ENCODE measurements at places on chromosomes 7 and 10. TPM values are rescaled to one million over a fixed set of nuclear protein-coding genes. Genes with fewer than 3 reads are reported as not detected.

DNA sequence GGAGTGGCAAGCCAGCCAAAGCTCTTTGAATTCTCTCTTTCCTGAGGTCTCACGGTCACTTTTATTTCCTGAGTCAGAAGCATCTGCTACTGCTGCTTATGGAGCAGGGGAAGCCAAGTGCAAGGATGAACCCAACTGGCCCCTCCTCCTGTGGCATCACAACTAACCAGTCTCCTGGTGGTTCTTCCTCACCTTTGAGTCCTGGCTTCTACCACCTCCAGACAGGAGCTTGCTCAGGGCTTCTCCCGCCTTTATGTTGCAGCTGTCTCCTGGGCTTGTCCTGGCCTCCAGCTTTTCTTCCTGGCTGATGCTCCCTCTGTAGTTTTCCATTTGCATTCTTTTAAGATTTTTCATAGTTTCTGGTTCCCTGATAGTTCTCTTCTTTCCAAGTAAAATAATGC is 349.7 kb upstream of the NRP1 start:
- DNase-seq: no peak

DNA sequence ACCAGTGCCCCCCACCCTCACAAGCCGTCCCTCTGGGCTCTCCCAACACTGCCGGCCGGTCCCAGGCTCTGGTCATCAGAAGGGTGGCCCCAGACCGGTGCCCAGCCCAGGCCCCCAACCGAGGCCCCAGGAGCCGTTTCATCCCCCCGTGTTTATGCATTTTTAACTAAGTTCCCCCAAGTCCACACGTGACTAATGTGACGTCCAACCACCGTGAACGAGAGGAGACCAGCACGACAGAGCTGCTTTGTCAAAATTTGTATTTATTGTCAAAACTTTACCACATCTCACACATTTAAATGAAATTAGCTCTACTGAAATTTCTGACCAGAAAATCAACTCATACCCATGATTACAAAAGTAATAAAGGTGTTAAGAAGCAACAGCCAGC is 8.6 kb downstream of the VENTX start:
- no peak for DNase-seq

GRCh38 chr7:27213433-27214238 is 13.7 kb upstream of the HOXA13 start:
- DNase-seq: peak; percentile 18

GRCh38 chr10:79379512-79380124 is 32.3 kb downstream of the PPIF start:
- no peak for DNase-seq

DNA sequence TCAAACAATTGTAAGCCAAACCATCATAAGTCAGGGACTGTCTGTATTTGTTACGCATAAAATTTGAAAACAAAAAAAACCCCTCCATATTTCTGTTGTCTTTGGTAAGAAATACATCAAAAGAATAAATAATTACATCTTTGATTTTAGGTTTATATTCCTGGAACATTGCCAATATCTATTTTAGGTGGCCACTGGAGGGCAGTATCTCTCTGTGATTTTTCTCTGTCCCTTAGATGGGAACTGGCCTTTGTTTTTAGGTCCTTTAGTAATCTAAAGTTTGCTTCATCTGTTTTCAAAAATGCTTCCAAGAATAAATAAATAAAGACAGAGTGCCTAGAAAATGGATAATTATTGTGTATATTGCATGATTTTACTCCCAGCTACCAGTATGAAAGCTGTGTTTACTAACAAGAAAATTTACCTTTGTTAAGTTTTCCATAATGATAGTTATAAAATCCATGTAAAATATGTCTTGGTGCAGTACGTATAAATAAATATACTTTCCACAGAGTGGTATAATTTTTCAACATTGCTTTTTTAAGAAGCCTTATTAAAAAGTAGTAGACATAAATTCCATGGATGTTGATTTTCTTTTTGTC is 64.2 kb downstream of the PHYHIPL start:
- no peak for DNase-seq

DNA sequence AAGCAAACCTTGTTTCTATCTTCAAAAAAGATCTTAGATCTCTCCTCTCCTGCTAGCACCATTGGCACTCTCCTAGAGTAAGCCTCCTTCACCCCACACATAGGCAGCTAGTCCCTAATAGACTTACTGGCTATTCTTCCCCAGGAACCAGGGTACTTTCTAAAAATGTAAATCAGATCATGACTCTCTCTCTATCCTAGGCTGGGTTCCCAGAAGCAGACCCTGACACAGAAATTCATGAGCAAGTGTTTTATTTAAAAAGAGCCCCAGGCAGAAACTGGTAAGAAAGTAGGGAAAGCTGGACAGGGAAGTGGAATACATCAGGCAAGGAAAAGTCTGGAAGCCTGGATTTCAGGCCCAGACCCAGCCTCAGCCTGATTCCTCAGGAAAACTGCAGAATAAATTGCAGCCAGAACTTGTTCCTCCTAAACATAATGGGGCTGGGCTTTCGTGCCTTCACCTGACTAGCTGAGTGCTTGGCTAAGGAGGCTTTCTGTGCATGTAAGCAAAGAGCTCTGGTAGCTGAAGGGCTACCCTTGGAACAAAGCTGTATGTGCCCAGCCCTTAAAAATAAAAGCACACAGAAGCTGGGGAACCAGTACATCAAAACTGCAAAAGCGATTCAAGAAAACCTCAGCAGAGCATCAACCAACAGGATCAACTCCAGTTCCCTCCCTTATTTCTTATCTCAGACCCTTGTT is 18.8 kb upstream of the SORBS1 start:
- DNase-seq: no peak

DNA sequence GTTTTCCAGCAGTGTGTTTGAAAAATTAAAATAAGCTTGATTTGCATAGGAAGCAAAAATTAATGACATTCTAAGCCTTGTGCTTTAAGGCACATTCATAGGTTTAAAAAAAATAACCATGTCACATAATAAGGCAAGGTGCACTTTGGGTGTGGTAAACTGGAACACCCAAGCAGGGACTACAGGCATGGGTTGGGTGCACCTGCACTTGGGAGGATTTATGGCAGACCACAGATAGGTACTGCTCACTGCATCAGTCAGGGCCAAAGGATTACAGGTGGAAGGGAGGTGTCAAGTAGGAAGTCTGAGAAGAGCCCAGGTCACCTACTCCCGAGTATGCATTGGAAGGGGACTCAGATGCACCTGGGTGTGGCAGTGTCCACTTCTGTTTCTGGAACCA is 753.7 kb downstream of the SUGCT start:
- DNase-seq: no peak

- no peak for DNase-seq
Observed at GRCh38 chr7:29248713-29249382, 54.3 kb downstream of the CHN2 start.

- no peak for DNase-seq
Observed at GRCh38 chr10:112849546-112849945, 100.5 kb upstream of the TCF7L2 start.

DNA sequence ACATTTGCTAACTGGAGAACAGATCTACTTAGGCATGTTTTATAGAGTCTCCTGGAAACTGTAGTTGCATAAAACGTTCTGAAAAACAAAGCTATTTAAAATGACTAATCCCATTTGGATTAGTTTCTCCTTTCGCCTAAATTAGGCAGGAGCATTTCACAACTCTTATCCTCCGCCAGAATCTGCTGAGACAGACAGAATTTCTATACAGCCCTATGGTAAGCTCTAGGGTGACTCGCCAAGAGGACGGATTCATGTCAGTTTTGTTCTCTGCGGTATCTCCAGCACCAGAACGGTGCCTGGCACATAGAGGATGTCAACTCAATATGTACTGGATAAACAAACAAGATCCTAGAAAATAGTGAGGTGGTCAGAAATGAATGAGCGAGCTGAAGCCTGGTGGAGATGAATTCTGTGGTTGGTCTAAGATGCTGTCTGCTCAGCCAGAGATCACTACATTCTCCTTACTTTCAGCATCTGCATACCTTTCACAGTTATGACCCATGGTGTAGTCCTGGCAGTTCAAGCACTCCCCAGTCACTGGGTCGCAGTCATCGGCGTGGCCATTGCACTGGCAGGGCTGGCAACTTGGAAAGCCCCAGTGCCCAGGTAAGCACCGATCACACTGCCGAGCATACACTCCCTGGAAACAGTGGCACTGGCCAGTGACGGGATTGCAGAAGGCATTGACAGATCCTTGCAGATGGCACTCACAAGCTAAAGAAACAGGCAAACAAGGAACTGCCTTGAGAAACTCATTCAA is 44.0 kb downstream of the LAMB1 start:
- DNase-seq: no peak

GRCh38 chr10:125606414-125607010 is 76.5 kb downstream of the TEX36 start:
- peak; percentile 10 for DNase-seq

- DNase-seq: peak; percentile 65
Observed at GRCh38 chr10:23111517-23112286, 16.3 kb downstream of the MSRB2 start.

DNA sequence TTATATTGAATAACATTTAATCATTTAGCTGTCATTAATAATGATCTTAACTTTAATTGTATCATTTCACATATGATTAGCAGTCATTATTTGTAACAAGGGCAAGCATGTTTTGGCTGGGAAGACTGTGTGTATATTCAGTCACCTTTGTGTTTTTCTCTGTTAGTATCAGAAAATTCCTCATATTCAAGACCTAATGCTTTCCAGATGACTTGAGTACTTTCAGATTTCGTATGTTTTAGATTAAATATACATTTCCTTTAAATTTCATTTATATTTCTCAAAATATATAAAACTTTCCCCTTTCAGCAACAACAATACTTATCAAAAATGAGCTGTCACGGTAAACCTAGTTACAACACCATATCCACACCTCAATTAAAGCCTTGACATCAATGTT is 6.3 kb upstream of the CACNA2D1 start:
- no peak for DNase-seq

- no peak for DNase-seq
Observed at GRCh38 chr7:158479021-158479663, 108.5 kb downstream of the PTPRN2 start.

- DNase-seq: peak; percentile 60
Observed at GRCh38 chr7:50507898-50508470, 57.2 kb downstream of the DDC start.

GRCh38 chr7:47568547-47568946 is 13.4 kb downstream of the TNS3 start:
- no peak for DNase-seq

DNA sequence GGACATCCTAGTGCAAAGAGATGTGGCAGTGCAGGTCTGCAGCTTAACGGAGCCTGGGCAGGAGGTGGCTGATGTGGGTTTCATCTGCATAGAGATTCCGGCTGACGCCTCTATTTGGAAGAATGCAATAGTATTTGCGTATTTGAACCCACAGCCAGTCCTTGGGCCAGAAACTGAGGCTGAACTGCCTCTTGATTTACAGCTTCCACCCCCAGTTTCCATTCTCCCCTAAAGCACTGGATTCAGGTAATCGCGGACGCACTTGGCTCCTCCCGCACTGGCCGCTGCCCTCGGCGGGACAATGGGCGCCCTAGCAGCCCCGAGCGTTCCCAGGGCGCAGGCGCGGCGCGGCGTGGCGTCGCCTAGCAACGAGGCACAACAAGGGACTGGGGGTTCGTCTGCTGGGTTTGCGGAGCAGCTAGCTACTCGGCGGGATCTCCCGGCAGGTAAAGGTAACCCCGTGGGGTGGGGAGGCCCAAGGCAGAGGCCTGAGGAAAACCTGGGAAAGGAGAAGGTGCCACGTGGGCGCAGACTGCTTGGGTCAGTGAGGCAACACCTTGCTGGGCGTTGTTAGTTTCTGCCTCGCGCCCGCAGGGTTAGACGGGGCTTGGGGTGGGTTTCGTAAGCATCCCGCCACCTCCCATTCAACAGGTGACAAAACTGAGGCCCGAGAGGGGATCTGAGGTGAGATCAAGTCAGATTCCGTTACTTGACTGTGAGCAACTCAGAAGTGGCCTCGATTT is at the start of gene ARMC3:
Gene ARMC3 (plus strand): TSS at position 393 of the 743 bp plus-strand sequence. CDS start 3,944 bp downstream, outside the sequence.
- peak; percentile 92 for DNase-seq

GRCh38 chr7:133827707-133828623 is 299.2 kb upstream of the LRGUK start:
- DNase-seq: no peak

DNA sequence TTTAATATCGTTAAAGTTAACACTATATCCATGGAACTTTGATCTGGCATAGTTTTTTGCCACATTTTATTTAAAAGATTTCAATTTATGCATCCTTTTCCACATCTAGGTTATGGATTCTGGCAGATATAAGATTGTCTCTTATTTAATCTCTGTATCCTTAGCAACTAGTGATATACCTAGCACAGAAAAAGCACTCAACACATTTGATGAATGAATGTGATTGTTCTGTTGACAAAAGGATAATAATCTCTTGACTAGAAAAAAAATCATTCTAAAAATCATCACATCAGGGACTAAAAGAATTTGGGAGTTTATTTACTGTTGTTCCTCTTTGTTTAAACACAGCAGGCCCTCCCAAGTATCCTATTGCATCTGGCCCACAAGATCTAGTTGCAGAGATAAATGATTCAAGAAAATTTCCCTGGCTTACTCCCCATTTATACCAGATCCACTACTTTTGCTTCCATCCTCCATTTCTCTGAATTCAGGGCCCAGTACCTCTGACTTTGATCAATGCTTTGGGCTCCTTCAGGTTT is 84.0 kb upstream of the C1GALT1 start:
- no peak for DNase-seq

DNA sequence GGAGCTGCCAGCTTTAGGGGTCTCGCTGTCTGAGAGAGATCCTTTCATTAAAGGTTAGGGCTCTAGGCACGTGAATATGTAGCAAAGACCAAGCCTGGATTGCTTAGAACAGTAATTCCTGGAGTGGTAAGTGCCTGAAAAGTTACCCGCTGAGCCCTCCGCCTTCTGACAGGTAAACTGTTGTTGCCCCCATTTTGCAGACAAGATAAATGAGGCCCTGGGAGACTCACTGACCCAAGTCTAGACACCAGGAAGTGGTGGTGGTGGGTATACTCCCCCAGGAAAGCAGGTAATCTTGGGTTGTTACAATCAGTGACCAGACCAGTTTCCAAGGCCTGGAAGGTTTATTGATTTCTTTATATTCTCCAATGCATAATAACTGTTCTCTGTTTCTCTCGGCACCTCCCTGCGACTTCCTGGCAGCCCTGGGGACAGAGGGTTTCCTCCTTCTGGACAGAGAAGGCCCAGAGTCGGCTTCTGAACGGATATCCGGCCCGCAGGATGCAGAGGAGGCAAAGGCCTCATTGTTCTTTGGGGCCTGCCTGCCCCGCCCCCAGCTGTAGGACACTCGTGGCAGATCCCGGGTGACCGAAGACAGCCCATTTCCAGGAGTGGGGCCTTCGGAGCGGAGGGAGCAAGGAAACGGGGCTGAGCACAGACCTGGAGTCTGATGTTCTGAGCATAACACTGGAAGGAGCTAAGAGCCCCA is 1.3 kb upstream of the GRK5 start:
- DNase-seq: peak; percentile 91

- no peak for DNase-seq
Observed at GRCh38 chr7:135197343-135197742, 14.0 kb downstream of the WDR91 start.

Gene ITPRID1
- polyA plus RNA-seq: not detected

Gene PHYHIPL
- polyA plus RNA-seq: 19.2 TPM

Gene GOLGA7B
- not detected for polyA plus RNA-seq

Gene OR2A1
- not detected for polyA plus RNA-seq

Gene MOSPD3
- polyA plus RNA-seq: 30.6 TPM

Gene PCLO
- 4.0 TPM for polyA plus RNA-seq

Gene TRIM74
- not detected for polyA plus RNA-seq
